Lung (tissue), 17 donors: ENCODE measurements at places on chromosomes 4 and X. TPM values are rescaled to one million over a fixed set of nuclear protein-coding genes. Genes with fewer than 3 reads are reported as not detected.

Gene RPA4
- total RNA-seq, result 9.8 TPM

GRCh38 chr4:80142394-80143306 lies 54.7 kb upstream of the PRDM8 start:
- no peak for DNase-seq

GRCh38 chrX:16910376-16910775 lies 36.1 kb upstream of the REPS2 start:
- DNase-seq, result no peak

DNA sequence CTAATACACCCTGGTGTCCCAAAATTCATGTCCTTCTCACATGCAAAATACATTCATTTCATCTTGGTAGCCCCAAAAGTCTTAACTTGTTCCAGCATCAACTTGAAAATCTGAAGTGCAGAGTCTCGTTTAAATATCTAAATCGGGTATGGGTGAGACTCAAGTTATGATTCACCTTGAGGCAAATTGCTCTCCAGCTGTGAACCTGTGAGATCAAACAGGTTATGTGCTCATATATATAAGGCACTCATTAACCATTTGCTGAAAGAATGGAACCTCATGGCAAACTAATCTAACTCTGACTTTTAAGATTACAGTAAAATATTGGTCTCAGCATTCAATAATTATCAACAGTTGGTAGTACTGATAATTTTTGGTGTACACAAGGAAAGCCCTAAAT lies 55.5 kb downstream of the PDLIM5 start:
- DNase-seq, result no peak

- no peak for DNase-seq
Observed at GRCh38 chr4:176959980-176960379, 167.3 kb upstream of the VEGFC start.
